ENCODE measurements at places on chromosomes 11 and 22.

DNA sequence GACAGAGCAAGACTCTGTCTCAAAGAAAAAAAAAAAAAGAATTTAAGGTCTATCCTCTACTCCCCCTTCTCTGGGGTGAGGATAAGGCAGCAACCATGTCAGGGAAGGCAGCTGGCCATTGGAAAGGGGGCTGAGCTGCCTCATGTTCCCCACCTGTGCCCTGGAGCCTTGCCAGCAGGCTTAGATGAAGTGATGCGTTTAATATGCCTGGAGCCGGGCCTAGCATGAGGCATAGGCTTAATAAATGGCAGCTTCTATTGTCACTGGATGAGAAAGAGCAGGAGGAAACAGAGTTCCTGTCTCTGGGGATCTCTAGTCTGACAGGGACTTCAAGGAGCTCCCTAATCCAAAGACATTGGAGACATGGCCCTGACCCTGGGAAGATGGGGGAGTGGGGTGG, 3.2 kb upstream of the KCNE3 start:
- no peak for DNase-seq

DNA sequence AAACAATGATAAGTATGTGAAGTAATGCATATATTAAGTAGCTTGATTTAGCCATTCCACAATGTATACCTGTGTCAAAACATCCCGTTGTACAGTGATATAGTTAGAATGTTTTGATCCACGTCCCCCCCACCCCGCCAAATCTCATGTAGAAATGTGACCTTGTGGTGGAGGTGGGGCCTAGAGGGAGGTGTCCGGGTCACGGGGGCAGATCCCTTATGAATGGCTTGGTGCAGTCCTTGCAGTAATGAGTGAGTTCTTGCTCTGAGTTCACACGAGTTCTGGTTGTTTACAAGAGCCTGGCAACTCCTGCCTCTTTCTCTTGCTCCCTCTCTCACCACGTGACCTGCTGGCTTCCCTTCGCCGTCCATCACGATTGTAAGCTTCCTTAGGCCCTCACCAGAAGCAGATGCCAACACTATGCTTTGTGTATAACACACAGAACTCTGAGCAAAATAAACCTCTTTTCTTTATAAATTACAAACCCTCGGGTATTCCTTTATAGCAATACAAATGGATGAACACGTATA, 41.6 kb downstream of the FANCF start:
- DNase-seq, result no peak

- no peak for DNase-seq
These were observed 73.8 kb upstream of the PARVA start for GRCh38 chr11:12303421-12304149.

DNA sequence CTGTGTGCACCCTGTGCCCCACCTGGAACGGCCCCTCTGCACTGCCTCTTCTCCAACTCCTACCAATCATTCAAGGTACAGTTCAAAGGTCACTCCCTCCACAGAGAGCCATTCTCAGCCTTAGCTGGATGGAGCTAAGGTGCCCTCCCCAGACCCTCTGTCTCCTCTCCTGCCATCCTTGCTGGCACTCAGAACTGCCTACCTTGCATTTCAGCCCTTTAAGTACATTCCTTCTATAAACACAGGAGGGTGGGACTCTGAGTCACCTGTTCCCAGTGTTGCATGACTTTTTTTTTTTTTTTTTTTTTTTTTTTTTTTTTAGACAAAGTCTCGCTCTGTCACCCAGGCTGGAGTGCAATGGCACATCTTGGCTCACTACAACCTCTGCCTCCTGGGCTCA, 8.6 kb downstream of the TTLL1 start:
- no peak for DNase-seq

- DNase-seq, result peak; percentile 58
These were observed at the start of gene FADS3 for GRCh38 chr11:61891331-61892084. Gene FADS3 (minus strand): TSS chr11:61891545. CDS start chr11:61891381, 164 bp downstream.

DNA sequence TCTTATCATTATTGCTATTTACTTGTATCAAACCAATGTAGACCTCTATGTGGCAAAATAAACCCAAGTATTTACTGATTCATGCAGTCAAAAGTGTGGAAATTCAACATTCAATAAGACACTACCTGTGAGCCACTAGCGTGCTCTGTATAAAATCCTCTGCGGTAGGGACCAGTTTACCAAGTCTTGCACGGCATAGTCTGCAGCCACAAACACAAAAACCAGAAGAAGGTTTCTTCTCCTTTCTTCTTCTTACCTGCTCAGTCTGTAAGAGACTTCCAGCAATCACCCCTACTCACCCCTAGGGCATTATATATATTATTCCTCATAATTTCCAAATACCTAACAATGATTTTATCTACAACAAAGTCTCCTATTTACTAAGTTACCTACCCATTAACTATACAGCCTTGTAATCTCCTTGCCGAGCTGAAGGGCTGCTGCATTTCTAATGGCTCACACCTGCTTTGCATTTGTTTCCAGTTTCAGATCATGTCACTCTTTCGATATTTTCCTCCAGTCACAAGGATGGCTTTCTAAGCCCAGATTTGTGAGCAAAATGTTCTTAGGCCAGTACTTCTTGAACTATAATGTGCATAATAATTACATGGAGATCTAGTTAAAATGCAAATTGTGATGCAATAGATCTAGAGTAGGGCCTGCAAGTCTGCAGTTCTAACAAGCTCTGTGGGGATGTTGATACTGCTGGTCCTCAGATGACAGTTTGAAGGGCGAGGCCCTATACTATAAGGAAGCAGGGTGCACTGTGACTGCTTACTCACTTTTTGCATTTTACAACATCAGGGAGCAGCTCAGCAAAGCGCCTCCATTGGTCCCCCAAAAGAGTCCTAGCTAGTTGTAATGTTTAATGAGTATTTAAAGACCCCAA, 191.9 kb upstream of the DDI1 start:
- DNase-seq, result no peak

DNA sequence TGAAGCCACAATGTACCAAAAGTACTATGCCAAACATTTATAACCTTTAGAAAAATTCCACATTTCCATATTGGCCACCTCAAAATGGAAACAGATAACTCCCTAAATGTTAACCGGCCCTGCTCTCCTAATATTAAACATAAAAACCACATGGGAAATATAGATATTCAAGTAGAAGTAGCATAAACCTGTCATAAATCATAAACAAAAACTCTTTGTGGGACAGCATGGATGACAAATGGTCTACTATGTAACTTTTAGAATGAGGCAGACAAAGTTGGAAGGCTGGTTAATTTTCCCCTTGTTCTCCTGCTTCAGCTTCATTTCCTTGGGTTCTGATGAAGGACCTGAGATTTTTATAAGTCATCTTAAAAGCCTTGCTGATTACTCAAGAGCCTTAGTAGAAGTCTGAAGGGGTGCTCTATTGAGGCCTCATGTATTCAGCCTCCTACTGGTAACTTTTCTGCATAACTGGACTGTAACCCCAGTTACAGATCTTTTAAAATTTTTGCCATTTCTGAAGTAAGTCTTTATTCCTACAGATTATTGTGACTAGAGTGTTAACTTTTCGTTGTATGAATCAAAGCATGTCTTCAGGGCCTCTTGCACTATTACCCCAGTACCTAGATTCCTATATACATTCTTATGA, 116.4 kb downstream of the STIM1 start:
- no peak for DNase-seq

GRCh38 chr22:27107824-27108223, 450.4 kb downstream of the MIAT start:
- no peak for DNase-seq

DNA sequence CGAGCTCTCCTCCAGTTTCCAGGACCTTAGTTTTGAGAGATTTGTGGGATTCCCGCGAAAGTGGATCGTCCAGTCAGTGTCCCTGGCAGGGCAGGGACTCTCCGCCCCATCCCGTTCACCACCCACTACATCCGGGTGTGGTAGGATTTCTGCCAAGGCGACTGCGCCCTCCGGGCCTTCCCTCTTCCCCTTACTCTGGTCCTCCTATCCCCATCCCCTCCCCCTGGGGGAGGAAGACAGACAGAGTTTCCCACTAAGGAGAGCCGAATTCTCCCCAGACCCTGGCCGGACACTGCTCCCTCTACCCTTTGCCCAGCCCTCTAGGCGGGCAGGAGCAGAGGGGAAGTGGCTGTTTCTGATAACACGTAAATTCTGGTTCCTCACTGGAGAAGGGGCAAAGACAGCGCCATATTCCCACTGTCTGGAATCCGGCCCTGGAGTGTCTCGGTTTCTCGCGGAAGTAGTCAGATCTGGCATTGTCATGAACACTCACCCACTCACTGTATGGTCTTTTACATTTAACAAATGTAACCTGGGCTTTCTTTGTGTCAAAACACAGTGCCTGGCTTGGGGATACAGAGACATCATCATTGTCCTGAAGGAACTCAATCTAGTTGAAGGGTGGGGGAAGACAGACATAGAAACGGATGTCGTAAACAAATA, 1.1 kb upstream of the NECTIN1 start:
- peak; percentile 65 for DNase-seq

DNA sequence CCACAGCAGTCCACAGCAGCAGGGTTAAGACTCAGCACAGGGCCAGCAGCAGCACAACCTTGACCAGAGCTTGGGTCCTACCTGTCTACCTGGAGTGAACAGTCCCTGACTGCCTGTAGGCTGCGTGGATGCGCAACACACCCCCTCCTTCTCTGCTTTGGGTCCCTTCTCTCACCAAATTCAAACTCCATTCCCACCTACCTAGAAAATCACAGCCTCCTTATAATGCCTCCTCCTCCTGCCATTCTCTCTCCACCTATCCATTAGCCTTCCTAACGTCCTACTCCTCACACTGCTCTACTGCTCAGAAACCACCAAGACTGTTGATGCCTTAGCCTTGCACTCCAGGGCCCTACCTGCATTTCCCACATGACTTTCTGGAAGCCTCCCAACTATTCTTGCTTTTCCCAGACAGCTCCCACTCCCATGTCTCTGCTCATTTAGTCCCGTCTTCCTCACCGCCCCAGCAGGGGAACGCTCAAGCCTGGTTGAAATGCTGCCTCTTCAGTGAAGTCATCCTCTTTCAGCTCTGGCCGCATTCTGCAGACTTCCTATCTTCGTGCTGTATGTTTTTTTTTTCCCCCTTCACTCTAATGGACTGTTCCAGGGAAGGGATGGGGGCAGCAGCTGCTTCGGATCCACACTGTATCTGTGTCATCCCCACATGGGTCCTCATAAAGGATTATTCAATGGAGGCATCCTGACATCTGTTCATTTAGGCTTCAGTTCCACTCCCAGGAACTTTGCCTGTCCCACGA, 3.3 kb downstream of the IL18BP start:
- DNase-seq, result no peak

DNA sequence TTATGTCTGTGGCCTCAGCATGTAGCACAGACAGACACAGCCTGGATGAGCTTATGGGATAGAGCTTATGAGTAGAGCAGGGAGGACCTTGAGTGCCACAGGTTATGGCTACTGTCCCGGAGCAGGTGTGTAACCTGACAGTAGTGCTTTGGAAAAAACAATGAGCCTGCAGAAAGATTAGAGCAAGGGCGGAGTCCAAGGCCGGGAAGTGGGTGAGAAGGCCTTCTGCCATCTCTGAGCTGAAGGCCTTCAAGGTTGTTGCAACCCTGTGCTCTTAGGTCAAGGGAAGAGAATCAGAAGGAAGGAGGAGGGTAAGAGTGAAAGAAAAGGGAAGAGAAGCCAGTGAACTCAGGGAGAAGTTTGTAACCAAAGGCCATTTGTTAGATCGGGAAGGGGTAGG, 3.9 kb upstream of the TAGLN start:
- no peak for DNase-seq

- no peak for DNase-seq
These were observed 29.8 kb downstream of the CAPN1 start for GRCh38 chr11:65211293-65212105.

DNA sequence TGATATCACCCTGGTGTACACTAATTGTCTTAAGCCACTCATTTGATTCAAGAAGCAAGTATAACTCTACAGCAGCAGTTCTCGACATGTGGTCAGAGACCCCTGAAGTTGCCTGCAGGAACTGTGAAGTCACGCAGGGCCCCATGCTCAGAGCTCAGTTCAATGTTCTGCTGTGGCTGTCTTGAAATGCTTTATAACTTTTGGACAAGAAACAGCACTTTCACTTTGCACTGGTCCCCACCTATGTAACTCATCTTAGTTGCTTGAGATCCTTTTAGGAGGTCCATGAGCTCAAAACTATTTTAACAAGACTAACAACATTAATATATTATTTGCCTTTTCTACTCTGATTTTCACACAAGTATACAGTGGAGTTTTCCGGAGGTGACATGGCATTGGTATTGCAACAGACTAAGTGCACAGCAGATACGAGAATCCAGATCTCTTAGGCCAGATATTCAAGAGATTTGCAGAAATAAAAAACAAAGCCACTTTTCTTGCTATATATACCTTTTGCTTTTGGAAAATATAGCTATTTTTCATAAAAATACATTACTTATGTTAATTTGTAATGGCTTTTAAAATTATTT, 64.8 kb downstream of the PRR5L start:
- DNase-seq, result no peak

GRCh38 chr11:35330931-35331330, 88.4 kb downstream of the SLC1A2 start:
- no peak for DNase-seq

GRCh38 chr11:8988329-8989234, 15.2 kb downstream of the NRIP3 start:
- no peak for DNase-seq

- DNase-seq, result peak; percentile 56
These were observed 34.9 kb downstream of the RIBC2 start for GRCh38 chr22:45448431-45448830.

DNA sequence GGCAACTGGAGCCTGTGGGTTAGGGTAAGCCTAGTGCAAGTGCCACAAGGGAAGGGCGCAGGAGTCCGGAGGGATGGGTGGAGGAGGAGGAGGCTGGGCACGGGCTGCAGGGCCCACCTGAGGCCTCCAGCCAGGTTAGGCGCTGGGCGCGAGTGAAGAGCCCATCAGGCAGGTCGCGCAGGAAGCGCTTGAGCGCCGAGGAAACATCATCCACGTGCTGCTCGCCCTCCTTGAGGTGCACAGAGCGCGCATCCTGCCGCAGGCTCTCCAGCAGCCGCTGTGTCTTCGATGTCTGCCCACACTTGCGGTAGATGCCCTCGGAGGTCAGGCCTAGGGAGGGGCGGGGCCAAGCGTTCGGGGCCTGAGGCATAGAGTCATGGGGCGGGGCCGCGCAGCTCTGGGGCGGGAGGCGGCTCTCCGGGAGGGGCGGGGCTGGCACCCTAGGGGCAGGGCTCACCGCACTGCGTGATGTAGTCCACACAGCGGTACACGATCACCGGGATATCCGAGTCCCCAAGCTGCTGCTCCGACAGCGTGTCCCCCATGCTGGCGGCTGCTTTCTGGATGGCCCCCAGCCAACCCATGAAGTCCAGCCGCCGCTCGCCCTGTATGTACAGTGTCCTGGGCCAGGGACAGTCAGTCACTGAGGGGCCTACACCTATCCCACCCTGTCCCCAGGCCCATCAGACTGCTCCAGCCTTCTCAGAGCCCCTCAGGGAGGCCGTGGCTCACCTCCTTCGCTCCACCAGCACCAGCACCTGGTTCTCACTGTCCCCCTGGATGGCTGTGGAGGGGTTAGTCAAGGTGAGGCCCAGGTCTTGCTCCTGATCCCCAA, 22.9 kb upstream of the PDE2A start:
- DNase-seq, result no peak

- DNase-seq, result no peak
These were observed 30.7 kb downstream of the EHF start for GRCh38 chr11:34651551-34651950.

Measured in right lung (tissue), 10 donors.